Stimulated activated CD4-positive, alpha-beta T cell treated with anti-CD3 and anti-CD28 coated beads, TNF-alpha, amount 100 ng/mL, for 1 hour (primary cell): ENCODE measurements at places on chromosomes 12 and 14.

GRCh38 chr12:121560392-121561008 is 20.3 kb downstream of the KDM2B start:
- DNase-seq: no peak

DNA sequence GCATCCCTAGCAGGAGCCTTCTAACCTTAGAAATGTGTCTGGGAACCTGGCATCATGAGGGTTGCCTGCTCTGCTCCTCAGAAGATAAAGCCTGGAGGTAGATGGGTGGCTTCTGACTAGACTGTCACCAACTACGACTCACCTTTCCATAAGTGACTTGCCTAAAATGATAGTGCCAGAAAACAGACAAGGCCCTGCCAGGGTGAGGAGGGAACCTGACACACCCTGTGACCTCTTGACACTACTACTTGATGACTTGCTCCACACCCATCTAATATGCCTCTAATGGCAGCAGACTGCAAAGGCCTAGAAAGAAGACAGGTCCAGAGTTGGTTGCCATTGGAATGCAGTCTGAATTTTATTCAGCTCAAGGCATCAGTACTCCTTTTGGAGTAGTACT is 9.4 kb downstream of the RNF41 start:
- DNase-seq: no peak

GRCh38 chr14:81423504-81423903 is 23.4 kb upstream of the STON2 start:
- DNase-seq: no peak

- no peak for DNase-seq
Observed at GRCh38 chr14:71130491-71131179, 223.4 kb downstream of the PCNX1 start.

GRCh38 chr12:89033062-89033461 is 319.2 kb downstream of the DUSP6 start:
- no peak for DNase-seq

GRCh38 chr12:45547822-45548221 is 181.7 kb upstream of the ARID2 start:
- DNase-seq: no peak

- no peak for DNase-seq
Observed at GRCh38 chr12:8156416-8156815, 399 bp upstream of the ZNF705A start.

GRCh38 chr12:100959481-100959880 is 164.9 kb downstream of the ANO4 start:
- no peak for DNase-seq

DNA sequence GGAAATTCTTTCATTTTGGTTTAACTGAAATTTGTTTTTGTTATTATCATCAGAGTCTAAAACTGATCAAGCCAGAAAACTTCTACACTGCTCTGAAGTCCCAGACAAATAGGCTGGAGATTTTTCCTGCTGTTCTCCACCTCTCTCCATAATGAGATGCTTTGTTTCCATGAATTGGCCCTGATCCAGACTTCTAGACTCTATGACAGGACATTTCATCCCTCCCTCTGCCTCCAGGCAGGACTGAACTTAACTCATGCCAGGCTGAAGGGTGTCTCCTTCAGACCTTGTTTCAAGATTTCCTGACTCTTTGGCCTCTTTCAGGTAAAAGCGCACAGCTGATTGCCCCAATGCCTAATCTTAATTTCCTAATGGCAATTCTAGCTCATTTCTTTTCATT is 69.1 kb upstream of the HOXC13 start:
- no peak for DNase-seq

DNA sequence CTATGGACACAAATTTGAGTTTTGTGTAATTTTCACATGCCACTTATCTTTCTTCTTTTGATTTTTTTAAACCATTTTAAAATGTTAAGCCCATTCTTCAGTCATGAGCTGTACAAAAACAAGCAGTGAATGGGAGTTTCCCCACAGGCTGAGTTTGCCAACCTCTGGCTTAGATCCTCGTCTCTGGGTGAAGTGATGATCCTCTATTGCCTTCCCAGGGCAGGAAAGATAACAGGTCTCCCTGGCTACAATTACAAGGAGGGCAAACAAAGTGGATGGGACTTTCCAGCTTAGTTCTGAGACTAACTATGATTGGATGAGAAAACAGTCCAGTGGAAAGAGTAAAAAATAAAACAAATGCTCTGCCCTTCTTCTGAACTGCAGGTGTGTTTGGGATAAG is 203.7 kb downstream of the SPTSSA start:
- no peak for DNase-seq

DNA sequence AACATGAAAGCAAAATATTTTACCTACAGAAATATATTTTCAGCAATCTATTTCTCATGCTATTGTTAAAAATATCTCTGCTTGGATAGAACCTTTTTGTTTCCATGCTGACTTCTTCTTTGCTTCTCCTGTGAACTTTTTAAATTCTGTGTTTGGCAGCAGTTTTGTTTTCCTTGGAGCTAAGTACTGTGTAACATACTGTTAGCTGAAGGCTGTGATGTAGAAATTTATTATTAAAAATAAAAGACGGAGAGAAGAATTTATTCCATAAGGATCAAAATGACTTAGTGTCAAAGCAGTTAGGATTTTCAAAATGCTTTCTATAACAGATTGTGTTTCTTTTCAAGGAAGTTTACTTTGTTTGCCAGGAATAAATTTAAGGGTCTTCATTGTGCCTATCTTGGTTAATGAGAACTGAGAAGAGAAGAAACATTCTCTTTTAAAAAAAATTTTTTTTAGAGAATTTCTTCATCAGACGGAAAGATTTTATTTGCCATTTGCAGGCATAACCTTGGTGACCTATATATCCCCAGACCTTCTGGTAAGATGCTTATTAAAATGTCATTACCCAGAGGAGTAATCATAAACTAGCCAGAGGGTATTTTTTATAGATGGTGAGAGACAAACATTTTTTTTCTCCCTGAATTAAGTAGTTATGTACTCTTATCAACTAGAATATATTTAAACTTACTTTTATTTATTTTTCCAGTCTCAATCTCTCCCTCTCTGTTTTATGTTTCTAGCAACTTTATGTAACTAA is 147.1 kb upstream of the SLCO1C1 start:
- no peak for DNase-seq

DNA sequence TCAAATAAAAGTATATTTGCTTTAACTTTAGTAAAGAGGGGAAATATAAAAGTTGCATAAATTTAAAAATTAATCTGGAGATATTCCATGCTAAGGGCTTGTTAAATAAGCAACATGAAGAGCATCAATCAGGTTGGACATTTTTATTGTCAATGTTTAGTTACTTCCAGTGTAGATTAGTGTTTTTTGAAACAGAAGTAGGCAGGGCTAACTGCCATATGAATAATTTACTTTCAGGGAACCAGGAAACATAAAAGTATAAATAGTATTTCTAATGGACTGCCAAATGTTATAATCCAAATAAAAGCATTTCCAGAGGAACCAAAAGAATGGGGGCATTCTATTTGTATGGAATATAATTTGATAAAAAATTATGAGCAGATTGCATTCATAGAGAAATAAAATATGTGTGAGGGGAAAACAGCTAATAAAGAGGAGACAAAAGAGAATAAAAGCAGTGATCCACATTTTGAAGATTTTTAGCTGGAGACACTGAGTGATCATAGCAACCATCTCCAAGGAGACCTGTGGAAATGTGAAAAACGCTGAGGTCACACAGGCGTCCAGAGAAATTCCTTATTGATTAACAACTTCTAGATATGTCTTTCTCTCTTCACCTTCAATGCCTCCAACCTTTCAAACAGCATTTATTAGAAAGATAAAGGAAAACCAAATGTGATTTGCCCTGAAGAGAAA is 70.8 kb downstream of the SRGAP1 start:
- DNase-seq: no peak

- no peak for DNase-seq
Observed at GRCh38 chr12:119072440-119072839, 91.1 kb downstream of the SRRM4 start.

- no peak for DNase-seq
Observed at GRCh38 chr12:9730591-9730990, 2.3 kb downstream of the CLECL1 start.

GRCh38 chr14:64684091-64684490 is 20.1 kb upstream of the PLEKHG3 start:
- no peak for DNase-seq

GRCh38 chr14:84490081-84490480 is 1039.9 kb upstream of the FLRT2 start:
- DNase-seq: no peak

GRCh38 chr12:10503460-10503859 is 2.2 kb upstream of the EIF2S3B start:
- DNase-seq: no peak

DNA sequence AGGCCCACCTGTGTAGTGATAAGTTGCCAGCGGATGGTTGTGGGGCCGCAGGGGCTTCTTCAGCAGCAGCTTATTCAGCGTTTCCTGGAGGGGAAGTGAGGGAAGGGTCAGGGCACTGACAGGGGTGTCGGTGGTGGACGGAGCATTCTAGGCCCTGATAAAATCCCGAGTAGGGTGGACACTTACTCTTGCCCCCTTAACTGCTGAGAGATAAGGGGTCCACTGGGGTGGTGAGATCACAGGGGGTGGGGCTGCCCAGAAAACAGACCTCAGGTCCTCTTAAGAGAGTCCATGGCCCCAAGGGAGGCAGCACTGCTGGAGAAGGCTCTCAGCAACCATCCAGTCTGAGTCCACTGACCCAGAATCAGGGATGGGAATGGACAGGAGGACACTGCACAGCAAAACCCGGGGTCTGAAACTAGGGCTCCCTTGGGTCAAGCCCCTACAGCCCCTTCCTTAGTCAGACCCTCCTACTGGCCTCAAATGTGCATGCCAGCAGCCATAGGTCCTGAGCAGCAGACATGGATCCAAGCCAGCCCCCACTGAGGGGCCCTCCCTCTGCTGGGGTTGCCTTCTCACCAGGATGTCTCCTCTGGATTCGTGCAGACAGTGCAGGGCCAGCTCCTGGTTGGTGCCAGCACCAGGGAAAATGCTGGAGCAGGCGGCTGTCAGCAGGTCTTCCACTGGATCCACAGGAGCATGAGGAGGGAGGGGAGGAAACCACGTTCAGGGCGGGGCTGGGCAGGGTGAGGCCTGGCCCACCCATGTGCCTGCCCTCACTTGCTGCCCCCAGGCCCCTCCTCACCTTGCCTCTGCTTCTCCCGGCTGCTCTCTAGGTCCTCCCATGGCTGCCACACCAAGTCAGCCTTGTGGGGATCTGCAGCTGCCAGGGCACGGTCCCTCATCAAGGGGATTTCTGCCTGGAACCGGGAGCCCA is 12.1 kb upstream of the PNMA1 start:
- no peak for DNase-seq

DNA sequence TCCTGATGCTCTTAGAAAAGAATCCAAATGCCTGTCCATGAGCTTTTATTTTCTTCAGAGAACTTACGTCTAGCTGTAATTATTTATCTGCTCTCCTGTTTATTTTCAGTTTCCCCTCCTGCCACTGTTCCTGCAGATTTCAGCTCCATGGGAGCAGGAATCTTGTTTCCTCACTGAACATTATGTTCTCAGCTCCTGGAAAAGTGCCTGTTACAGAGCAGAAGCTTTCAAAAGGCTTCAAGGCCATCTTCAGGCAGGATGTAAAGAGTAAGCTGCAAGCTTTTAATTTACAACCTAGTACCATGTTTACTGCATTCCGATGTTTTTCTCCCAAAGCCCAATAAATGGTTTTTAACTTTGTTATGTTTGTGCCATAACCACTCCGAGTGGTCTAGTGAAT is 98.4 kb upstream of the BTG1 start:
- DNase-seq: no peak

GRCh38 chr12:28771968-28772367 is 377.1 kb upstream of the FAR2 start:
- DNase-seq: no peak

DNA sequence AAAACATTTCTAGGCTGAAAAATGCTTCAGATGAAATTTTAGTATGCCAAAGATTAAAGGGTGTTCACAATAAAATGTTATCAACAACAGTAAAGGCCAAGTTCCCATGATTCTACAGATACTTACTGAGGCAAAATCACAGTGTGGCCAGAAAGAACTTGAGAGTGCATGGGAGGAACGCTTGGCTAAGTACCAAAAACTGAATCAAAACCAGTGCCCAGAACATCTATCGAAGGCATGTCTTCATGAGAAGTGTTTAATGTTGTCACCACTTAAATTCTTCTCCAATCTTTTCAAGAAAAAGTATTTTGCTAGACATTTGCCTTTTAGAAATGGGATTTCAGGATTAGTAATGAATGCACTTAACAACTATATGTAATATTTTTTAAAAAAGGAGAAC is 41.5 kb downstream of the KIF21A start:
- no peak for DNase-seq

GRCh38 chr14:39957290-39957689 is 525.1 kb upstream of the FBXO33 start:
- no peak for DNase-seq

DNA sequence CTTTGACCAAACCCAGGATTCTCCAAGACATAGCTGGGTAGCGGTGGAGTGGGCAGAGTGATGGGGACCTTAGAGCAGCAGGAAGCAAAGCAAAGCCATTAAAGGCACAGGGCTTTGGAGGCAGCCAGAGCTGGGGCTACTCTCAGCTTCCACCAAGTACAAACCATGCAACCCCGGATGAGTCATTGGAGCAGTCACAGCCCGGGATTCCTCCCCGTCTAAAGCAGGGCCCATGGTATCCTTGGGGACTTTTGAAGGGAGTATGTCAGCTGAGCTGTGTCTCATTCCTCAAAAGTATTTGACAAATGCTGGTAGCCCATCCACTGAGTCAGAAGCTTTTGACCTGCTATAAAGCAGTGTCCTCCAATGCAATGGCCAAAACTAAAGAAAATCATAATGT is 9.7 kb upstream of the IFI27 start:
- no peak for DNase-seq

GRCh38 chr12:116153113-116153512 is 124.4 kb downstream of the MED13L start:
- no peak for DNase-seq

DNA sequence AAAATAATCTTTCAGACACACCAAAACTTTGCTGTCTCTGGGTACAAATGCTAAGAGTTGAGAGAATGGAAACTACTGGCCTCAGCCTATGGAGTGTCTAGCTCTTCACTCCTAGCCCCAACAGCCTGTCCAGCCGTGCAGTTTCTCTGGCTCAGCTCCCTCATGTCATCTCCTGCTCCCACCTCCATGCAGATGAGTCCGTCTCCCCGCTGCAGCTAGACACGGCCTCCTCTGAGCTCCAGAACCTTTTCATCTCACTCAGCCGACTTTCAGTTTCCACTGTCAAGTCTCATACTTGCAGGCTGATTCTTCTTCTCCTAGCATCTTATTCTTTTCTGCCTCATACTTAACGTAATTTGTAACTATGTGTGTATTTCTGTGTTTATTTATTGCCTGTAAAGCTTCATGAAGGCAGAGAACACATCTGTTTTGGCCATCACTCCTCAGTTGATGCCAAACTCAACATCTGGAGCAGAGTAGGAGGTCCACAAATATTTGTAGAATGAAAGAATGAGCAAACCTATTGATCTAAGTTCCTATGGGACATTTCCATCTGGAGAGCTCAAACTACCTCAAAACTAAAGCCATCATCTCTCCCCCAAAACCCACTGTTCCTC is 139.8 kb upstream of the PWP1 start:
- DNase-seq: no peak

GRCh38 chr14:54654605-54655004 is 87.7 kb downstream of the SAMD4A start:
- no peak for DNase-seq

GRCh38 chr12:25771476-25771875 is 187.0 kb upstream of the RASSF8 start:
- DNase-seq: no peak

- no peak for DNase-seq
Observed at GRCh38 chr12:76080017-76080728, 4.3 kb downstream of the NAP1L1 start.
